ENCODE measurements at places on chromosomes 5 and 9. TPM values are rescaled to one million over a fixed set of nuclear protein-coding genes. Genes with fewer than 3 reads are reported as not detected.

Gene CFAP77
- total RNA-seq, result not detected

Gene ZNF366
- total RNA-seq, result not detected

Gene ZNF367
- total RNA-seq, result 29.3 TPM

Gene SET
- 749 TPM for total RNA-seq

Measured in activated CD8-positive, alpha-beta T cell treated with anti-CD3 and anti-CD28 coated beads for 36 hours (primary cell).